Activated CD8-positive, alpha-beta memory T cell treated with anti-CD3 and anti-CD28 coated beads, Interleukin-2, amount 50 U/mL, for 4 hours (primary cell): ENCODE measurements at places on chromosomes 12 and 14.

DNA sequence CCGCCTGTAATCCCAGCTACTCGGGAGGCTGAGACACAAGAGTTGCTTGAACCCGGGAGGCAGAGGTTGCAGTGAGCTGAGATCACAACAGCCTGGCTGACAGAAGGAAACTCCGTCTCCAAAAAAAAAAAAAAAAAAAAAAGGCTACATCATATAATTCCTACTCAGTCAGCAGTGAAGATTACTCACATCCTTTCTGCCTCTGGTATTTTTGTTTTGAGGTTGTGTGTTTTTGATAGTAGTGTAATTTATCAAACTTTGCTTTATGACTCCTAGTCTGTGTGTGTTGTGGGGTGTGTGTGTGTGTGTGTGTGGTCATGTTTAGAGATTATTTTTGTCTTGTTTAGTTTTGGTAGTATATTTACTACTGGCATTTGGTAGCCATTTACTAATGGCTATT lies 29.8 kb upstream of the DLGAP5 start:
- DNase-seq = no peak

- DNase-seq = no peak
These were observed 450 bp downstream of the PRKAB1 start for GRCh38 chr12:119668324-119668841.

GRCh38 chr14:100096656-100097055 lies 31.4 kb downstream of the EVL start:
- no peak for DNase-seq

DNA sequence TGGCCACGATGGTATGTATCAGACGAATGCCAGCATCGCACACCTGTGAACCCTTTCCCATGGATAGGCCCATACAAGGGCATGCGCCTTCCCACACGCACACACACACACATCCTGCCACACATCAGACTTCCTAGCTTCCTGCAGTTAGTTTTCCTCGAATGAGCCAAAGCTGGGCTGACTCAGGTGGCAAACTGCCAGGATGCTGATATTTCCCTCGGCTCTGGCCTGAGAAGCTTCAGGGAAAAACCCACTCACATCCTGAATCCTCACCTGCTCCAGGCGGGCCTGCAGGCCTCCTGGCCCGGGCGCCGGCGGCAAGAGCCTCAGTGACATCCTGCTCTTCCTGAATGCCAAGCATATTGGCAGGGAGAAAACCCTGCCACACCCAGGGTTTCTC lies 22.4 kb downstream of the CALM1 start:
- DNase-seq = no peak

DNA sequence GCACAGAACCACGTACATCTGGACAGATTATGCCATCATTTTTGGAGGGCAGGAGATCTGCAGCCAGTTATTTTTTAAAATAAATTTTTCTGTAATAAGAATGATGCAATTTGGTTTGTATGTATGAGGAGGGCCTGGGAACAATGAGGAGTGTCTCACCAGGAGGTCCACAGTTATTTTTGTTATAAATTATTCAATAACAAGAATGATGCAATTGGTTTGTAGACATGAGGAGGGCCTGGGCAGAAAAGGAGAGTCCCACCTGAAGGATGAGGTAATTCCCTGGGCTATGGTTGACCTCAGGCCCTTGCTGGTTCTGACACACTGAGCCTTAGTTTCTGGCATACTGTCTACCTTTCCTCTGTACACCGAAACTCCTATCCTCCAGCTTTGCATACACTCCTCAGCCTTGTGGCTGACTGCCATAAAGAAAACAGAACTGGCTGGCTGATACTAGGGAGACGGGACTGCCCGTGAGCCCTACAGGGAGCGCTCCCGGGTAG lies 9.0 kb upstream of the DCD start:
- no peak for DNase-seq

DNA sequence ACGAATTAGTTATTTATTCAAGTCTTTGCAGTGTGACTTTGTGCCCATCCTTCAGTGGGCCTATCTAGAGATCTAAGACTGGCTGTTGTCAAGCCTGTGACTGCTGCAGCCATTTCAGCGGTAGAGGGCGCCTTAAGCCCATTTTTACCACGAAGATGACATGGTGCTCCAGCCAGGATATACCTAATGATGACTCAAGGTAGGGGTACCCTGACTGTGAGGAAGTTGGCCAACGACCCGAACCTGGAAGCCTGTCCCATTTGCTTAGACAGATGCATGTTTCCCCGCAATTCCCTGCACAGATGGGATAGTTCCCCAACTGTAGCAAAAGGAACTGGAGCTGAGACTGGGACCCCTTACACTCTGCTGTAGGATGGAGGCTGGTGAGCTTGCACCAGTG lies 41.3 kb downstream of the RAB3IP start:
- DNase-seq = no peak

DNA sequence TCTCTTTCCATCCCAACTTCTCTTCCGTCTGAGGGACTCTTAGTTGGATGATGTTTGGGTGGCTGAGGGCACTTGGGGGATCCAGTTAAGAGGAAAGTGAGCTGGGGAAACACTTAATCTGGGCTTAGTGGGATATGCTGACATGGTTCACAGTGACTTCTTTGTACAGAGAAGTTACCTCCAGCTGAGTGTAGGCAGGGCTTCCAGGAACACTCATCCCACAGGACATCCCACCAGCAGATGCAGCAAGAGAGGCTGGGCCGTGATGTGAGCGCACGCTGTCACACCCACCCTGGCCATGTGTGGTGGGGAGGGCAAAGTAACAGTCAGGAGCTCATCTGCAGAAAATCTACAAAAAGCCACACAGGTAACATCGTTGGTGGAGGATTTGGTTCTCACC lies 832 bp upstream of the CACNA2D4 start:
- DNase-seq = no peak

DNA sequence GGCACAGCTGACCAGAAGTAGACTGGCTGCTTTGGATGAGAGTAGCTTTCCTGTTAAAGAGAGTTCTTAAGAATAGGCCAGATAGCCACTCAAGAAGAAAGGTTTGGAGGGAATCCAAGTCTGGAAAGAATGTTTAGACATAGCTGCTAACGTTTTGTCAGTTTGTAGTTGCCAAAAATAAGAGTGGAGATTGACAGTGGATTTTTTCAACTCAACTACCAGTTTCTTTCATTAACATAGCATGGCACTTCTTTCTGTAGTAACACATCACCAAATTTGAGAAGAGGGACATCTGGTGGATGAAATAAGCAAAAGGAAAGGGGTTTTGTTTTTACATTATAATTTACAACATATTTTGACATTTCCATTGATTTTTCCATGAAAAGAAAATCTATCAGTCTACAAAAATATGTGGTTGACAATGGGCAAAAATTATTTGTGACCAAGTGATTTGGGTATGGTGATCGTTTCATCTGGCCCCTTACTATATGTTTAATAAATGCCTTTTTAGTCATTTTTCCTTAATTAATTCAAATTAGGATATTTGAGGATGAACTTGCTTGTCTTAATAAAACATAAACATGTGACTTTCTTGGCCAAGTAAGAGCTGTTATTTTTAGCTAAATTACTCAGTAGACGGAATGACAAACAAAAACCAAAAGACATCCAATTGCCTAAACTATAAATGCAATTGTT lies 71.1 kb downstream of the PTPRR start:
- DNase-seq = no peak

GRCh38 chr14:49297102-49297501 lies 289.1 kb downstream of the RPS29 start:
- no peak for DNase-seq

GRCh38 chr12:18591473-18591872 lies 146.3 kb downstream of the PLCZ1 start:
- no peak for DNase-seq

GRCh38 chr12:119008691-119009221 lies 27.4 kb downstream of the SRRM4 start:
- DNase-seq = no peak

DNA sequence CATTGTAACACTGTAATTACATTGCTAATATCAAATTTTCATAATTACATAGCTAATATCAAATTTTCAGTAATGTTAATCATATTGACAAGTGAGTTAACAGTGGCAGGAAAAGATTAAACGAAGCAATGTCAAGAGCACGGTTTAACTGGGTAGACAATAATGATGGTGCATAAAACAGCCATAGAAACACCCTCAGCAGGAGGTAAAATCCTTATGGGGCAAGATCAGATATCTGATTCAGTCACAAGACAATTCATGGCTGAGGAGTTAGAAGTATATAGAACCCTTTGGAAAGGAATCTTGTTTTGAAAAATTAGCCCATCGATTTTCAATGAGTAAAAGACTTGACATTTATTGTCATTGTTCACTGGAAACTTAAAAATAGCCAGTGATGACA lies 190.6 kb downstream of the SLC2A13 start:
- DNase-seq = no peak

DNA sequence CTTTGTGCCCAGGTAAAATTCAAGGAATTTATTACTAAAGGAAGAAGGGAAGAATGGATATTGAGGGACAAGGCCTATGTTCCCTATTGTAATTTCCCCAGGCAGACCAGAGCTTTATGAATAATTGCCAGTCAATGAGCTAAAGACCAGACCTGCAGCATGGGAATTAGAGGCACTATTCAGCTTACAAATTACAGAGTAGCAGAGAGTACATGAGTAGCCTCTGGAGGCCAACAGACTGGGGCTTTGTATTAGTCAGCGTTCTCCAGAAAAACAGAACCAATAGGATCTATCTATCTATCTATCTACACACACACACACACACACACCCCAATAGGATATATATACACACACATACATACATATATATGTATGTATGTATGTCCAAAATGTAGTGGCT lies 120.0 kb upstream of the RPH3A start:
- DNase-seq = no peak

- DNase-seq = peak; percentile 16
These were observed 41.2 kb upstream of the CRY1 start for GRCh38 chr12:107134558-107134957.

- DNase-seq = peak; percentile 26
These were observed at the start of gene BCAT1 for GRCh38 chr12:24948757-24949722. TSS of gene BCAT1 (minus strand) at chr12:24949101. CDS start at chr12:24948932, 169 bp downstream.

- DNase-seq = no peak
These were observed 54.2 kb upstream of the PTHLH start for GRCh38 chr12:28026701-28027100.

GRCh38 chr14:53341324-53341723 lies 188.2 kb upstream of the DDHD1 start:
- DNase-seq = no peak

DNA sequence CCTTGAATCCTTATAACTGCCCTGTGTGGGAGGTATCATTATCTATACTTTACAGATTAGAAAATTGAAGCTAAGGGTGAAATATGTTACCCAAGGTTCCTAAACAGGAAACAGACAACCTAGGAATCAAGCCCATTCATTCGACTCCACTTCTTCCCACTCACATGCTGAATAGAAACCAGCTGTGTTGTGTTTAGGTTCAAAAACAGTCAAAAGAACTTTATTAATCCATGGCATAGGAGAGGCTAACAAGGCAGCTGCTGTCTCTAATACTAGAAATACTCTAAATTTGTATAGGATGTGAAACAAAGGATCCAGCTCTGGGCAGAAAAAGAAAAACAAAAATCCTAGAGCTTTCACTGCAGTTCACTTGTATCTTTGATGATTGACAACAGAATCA lies 9.9 kb downstream of the AMDHD1 start:
- DNase-seq = no peak

DNA sequence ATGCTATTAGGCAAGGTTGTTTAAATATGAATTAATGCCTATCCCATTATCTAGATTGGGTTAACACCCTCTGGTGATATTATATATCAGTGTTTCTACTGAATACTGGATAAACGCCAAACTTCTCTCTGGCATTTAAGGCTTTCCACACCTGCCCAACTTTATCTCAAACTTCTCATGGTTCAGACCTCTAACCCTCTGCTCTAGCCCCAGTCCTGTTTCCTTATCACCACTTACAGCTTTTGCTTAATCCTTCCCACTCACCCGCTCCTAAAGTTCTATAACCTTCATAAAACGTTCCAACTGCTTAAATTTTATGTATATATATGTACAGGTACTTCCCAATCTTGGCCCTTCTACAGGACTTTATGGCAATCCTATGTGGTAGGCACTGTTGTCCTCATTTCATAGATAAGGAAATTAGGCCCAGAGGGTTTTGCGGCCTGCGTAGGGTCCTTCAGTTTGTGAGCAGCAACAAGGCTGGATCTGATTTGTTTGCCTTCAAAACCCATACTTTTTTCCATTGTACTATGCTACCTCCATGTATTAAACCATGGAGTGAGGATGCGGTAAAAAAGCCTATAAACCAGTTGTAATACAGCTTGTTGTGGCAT lies 1.2 kb downstream of the LPCAT3 start:
- no peak for DNase-seq

GRCh38 chr14:95499354-95499750 lies 17.1 kb downstream of the SYNE3 start:
- no peak for DNase-seq

DNA sequence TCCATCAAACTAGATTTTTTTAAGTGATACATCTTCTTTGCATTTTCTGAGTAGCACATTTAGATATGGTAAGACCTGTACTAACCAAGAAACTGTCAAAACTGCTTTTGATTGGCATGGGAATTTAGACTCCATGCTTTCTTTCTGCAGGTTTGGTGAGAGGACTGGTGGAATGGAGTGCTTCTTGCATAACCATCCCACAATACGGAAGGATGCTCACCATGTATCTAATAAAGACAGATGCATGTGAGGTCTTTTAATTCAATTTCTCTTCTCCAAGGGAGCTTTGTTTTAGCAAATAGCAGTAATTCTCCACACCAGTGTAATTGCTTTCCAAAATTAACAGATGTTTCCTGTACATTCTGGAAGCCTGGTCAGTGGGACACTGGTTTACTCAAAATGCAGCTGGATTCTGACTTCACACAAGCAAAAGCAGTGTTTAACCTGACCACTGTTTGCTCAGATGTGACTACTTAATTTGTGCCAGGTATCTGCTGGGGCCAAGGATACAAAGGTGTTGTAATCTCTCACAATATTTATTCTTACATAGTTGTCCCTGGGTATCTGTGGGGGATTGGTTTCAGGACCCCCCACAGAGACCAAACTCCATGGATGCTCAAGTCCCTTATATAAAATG lies 26.1 kb downstream of the FGD6 start:
- DNase-seq = no peak

- no peak for DNase-seq
These were observed 28.1 kb upstream of the TTC7B start for GRCh38 chr14:90844321-90844720.

- no peak for DNase-seq
These were observed 38.2 kb upstream of the MAP3K9 start for GRCh38 chr14:70847406-70848090.

DNA sequence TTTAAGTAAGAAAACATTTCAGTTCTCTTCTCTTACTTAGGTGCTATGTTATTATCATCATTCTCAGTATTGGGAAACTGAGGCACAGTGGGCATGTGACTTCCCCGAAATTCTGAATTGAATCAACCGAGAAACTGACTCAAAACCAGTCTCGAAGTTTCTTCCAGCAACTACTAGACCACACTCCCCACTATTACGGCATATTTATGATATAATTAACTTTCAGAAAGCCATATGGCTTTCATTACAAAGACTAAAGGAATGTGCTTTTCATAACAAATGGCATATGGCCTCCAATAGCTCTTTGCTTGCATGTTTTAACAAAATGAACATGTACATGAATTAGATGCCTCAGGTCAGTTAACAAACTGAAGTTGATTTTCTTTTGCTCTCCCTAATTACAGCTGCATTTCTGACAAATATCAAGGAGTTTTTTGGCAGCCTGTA lies 182.9 kb upstream of the SLC38A2 start:
- no peak for DNase-seq
